Hindlimb muscle (tissue), 1 donor: ENCODE measurements at places on chromosomes 5 and 9. TPM values are rescaled to one million over a fixed set of nuclear protein-coding genes. Genes with fewer than 3 reads are reported as not detected.

- DNase-seq, result no peak
These were observed 222.0 kb upstream of the KLF4 start for GRCh38 chr9:107711542-107711941.

GRCh38 chr9:131436376-131436775 lies 42.5 kb downstream of the PRRC2B start:
- no peak for DNase-seq

GRCh38 chr5:78830528-78831046 lies 154.5 kb downstream of the ARSB start:
- no peak for DNase-seq

GRCh38 chr5:54821445-54822323 lies 163.7 kb downstream of the ESM1 start:
- DNase-seq, result no peak

- DNase-seq, result no peak
These were observed 152.8 kb upstream of the TSLP start for GRCh38 chr5:110918683-110919082.

DNA sequence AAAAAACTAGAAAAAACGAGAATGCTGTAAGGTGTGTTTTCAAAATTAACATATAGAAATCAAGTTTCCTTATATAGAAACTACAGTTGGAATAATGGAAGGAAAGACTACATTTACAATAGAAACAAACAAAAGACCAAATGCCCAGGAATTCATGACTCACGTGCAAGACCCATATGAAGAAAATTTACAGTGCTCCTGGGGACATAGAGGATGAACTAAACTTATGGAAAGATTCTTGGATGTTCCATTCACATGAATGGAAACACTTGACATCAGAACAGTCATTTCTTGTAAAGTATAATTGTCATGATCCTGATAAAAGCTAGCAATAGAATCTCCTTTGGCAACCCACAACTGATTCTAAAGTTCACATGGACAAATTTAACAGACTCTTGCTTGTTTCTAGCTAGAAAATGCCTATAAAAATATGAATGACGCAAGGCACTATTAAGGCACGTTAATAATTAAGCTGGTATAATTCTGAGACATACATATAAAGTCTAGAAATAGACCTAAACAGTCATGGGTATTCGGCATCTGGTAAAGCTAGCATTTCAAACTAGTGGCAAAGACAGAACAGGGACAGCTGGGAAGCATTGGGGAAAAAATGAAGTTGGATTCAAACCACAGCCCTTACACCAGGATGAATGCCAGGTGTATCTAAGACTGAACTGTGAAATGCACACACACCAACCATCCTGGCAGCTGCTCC lies 5.1 kb upstream of the ZFP62 start:
- DNase-seq, result peak; percentile 50

Gene CKMT2
- 75.1 TPM for polyA plus RNA-seq

Gene TOMM5
- polyA plus RNA-seq, result 57.8 TPM

Gene DBH
- 0.54 TPM for polyA plus RNA-seq

Gene WDR41
- polyA plus RNA-seq, result 37.0 TPM

DNA sequence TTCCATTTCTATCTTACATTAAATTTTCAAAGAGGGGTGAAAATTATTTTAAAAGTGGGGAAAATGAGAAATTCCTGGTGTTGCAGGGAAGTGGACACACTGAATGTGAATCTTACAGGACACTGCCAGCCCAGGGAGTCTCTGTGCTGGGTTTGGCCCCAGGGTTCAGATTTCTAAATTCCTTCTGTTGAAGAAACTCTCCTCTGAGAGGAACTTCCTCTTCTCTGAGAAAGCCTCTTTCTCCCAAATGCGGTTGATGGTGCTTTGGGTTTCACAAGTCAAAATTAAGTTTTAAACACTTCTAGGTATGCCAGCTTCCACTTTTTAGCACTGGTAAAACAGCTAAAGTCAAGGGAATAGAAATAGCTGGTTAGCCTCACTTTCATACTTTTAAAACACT lies 317.9 kb upstream of the ITGA1 start:
- DNase-seq, result no peak

DNA sequence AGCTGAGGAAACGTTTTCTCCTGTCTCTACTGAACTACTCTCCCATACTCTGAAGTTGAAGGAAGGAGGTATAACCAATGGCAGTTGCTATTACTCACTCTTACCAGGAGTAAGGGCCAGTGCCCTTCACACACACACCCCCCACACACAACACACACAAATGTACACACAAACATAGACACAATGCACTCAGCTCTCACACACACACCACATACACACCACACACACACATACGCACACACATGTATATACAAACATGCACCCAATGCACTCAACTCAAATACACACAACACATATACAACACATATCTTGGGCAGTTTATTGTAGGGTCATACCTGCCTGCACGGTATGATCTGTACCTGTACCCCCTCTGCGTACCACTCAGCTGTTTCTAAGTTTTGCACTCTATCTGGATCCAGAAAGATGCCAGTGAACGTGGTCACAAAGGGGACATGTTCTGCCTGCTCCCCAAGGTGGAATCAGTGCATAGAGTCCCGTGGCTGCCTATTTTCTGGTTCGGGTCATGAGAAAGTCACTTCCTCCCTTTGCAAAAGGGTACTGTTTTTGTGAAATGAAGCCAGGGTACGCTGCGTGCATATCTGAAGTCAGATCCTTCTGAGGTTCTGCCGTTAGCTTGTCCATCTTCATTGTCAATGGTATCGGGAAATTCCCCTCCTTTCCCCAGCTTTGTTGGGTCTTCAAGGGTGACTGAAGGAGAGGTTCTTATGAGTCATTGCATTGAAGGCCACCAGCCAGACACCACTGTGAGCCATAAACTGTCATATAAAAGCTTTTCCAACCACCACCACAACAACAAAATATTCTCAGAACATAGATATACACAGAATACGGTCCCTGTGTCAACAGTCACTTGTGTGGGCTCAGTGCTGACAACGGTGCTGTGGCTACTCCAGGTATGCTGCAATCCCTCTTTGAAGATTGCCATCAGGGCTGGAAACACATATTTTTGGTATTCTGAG lies 131.9 kb downstream of the UGCG start:
- no peak for DNase-seq

Gene FGF18
- 14.4 TPM for polyA plus RNA-seq

Gene SPATA31D3
- not detected for polyA plus RNA-seq

Gene FAM169A
- 0.44 TPM for polyA plus RNA-seq

DNA sequence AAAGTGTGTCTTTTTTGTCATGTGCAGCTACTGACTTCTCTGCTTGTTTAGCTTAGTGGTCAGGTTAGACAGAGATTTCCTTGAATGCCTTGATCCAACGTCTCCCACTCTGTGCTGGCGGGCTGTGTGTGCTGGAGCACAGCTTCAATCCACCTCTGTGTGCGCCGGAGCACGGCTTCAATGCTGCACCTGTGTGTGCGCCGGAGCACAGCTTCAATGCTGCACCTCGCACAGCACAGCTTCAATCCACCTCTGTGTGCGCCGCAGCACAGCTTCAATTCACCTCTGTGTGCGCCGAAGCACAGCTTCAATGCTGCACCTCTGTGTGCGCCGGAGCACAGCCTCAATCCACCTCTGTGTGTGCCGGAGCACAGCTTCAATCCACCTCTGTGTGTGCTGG lies 69.0 kb upstream of the PHYKPL start:
- DNase-seq, result no peak

Gene ENHO
- polyA plus RNA-seq, result 4.3 TPM

DNA sequence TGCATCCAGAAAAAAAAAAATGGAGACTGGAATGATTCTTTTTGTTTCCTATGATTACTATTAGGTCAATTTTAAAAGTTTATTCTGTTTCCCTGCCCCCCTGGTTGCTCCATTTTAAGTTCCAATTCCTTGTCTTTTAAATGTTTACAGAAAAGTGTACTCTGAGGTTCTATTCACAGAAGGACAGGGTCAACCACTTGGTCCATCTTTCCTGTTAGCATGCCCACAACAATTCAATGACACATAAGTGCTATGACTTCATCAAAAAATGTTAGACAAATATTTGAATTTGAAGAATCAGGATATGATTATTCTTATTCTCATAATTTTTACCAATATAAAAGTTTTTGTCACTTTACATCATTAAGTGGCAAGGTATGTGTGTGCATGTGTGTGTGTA lies 123.7 kb downstream of the PDE4D start:
- DNase-seq, result no peak

- no peak for DNase-seq
These were observed 30.8 kb upstream of the PRDM12 start for GRCh38 chr9:130633336-130634190.

- no peak for DNase-seq
These were observed 154.3 kb downstream of the NFIB start for GRCh38 chr9:14159440-14160216.

Gene RABEPK
- 14.1 TPM for polyA plus RNA-seq

Gene ZNF366
- polyA plus RNA-seq, result 4.0 TPM

Gene SLCO6A1
- 0.40 TPM for polyA plus RNA-seq

GRCh38 chr5:139712412-139712811 lies 64.3 kb downstream of the CXXC5 start:
- DNase-seq, result no peak

DNA sequence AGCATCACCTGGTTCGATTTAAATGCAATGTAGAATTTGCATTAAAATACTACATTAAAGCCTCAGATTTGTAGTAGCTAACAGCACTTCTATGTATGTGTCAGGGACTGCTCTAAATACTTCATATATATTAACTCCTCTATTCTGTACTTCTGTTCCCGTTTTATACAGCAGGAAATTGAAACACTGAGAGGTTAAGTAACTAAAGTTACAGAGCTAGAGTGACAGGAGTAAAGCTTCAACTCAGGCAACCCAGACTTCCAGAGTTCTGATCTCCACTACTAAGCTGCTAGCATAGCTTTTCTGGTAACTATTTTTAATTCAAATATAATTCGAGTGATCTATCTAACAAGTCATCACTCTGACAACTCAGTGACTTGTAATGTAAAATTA lies 619 bp upstream of the APC start:
- no peak for DNase-seq

DNA sequence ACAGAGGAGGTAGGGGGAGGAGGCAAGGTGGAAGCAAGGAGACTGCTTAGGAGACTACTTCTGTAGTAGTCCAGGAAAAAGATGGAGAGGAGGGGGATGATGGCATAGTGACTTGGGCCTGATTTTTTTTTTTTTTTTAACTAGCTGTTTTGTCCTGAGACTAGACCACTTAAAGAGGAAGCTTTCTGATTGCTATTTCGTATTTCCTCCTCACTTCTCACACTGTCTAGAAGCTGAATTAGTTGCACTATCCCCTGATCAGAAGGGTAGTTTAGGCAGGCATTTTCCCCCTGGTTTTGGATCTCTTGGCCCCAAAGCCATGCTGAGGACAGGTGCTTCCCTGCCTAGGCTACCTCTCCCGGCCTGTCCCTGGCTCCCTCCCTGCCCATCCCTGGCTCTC lies 14.9 kb downstream of the LARP1 start:
- DNase-seq, result no peak

GRCh38 chr9:20315677-20316076 lies 306.6 kb downstream of the MLLT3 start:
- DNase-seq, result no peak

DNA sequence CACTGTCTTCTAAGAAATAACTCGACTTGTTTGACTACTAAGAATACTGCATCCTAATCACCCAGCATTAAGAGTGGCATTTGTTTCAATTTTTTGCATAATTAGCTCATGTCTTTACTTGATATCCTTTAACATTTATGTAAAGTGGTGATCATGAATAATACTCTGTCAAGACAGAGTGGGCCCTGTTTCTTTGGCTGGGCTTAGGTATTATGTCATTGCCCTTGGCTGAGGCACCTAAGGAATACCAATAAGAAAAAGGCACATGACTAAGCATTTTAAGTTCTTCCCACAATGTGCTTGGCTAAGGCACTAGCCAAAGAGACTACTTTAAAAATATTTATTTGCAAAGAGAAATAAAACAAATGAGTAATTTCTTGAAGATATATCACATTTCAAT lies 308.1 kb downstream of the CTNND2 start:
- DNase-seq, result no peak

- DNase-seq, result no peak
These were observed 95.7 kb downstream of the INSL6 start for GRCh38 chr9:5089737-5090136.

Gene INSYN2B
- polyA plus RNA-seq, result 0.19 TPM

DNA sequence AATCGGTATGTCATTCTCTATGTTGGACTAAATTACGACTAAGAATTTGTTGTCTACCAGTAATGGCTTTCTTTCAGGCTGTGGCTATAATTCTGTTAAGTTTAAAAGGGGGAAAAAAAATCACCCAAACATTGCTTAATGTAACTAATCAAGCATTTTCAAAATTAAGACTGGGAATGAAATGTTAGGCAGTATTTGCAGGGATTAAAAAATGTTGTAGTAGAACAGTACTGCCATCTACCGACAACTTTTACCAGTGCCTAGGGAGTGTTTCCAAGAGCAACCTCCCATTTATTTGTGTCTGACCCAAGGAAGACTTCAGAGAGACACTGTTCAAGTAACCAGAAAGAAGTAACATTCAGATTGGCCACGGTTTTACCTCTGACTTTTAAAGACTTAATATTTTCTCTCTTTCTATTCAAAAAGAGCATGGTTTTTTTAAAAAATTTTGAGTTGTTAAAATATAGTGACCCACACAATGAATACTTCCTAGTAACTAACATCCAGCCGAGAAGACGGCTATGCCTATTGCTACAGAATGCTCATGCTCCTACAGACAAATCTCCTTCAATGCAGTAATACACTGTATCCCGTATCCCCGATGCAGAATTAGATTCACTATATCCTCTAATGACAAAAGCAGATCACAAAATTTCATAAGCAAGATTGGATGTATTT lies 92.4 kb downstream of the ARL15 start:
- DNase-seq, result peak; percentile 87

DNA sequence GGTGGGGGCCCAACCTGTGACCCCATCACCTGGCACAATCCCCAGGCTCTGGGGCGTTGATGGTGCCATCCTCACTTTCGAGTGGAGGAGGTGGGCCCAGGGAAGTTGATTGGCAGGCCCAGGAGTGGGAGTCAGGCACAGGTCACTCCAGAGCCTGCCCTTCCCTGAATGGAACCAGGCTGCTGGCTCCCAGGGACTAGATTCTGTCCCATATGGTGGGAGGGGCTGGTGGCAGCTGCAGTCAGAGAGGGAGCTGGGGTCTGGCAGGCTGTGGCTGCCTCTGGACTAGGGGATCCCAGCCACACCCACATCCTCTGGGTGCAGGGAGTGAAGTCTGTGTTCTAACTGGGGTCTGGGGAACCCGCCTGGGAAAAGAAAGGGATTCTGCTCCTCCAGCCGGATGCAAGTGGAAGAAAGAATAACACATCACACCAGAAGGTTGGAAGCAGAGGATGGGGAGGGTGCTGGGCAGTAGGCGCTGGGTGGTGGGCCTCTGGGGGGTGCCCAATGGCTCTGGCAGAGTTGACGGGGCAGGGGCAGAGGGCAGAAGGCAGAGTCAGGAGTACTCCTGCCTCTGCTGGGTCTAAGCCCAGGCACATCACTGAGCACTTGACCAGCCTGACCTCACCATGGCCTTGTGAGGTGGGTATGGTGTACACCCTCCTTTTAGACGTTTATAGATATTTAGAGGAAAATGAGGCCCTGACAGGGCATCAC lies 25.8 kb downstream of the CEL start:
- DNase-seq, result no peak

Gene SLC24A2
- 1.2 TPM for polyA plus RNA-seq

Gene NTRK2
- 14.5 TPM for polyA plus RNA-seq
